ENCODE measurements at places on chromosomes 7 and 10. TPM values are rescaled to one million over a fixed set of nuclear protein-coding genes. Genes with fewer than 3 reads are reported as not detected.

Gene RET
- not detected for total RNA-seq

DNA sequence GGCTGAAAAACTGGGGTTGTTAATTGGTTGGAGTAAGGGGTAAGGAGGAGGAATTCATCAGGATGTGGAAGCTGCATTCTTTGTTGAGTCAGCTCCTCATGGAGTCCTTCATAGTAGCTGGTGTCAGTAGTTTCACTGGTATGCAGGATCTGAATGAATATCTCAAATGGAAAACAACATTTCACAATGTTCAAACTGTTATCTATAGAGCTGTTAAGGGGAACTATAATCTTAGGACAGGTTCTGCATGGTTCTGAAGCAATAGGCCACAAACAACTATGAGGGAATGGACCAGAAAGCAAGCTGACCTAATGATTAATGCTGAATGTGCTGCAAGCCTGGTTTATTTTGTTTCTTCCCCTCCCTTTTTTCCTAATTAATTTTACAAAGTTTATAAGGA, 225.8 kb downstream of the IPMK start:
- DNase-seq = no peak

- no peak for DNase-seq
Observed at GRCh38 chr7:81594767-81595166, 175.1 kb downstream of the HGF start.

Gene PRRT4
- 0.63 TPM for total RNA-seq

- no peak for DNase-seq
Observed at GRCh38 chr10:112304267-112304859, 21.2 kb downstream of the TECTB start.

Gene IFIT1
- total RNA-seq = 5.1 TPM

DNA sequence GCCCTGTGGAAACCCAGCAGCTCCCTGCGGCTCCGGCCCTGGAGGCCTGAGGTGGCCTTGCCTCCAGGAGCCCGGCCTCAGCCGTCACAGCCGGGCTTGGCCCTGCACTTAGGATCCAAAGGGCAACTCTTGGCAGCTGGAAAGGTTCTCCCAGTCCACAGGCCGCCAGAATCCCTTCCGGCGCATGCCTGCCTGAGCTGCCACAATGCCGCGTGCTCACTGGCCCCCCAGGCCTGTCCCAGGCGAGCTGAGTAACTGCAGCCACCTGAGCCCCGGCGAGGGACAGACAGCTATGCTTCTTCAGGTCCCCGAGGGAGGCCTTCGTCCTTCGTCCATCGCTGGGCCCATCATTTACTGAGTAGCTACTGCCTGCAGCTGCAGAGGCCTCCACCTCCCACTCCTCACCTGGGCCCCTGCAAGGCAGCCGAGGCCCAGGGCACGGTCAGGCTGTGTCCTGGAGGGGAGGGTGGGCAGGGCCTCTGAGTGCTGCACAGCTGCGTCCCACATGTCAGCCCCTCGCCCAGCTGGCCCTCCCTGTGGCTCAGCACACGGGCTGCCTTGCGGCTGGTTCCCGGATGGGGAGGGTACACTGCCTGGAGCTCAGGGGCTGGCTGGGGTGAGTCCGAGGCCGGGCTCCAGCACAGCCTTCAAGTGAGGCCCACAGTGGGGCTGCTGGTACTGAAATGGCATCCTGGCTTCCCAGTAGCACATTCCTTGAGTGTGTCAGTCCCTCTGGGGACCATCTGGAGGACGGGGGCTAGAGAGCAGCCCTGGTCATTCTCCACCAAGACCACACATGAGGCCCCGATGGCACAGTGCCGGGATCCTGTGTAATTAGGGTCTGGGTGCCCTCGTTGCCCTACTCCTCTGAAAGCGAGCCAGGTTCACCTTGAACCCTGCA, 172.5 kb downstream of the ELFN1 start:
- DNase-seq = no peak

Gene MALRD1
- not detected for total RNA-seq

- DNase-seq = no peak
Observed at GRCh38 chr7:49151146-49151545, 226.8 kb downstream of the CDC14C start.

Gene BLVRA
- 15.7 TPM for total RNA-seq

GRCh38 chr10:110533149-110533548, 34.3 kb upstream of the SMC3 start:
- DNase-seq = no peak

DNA sequence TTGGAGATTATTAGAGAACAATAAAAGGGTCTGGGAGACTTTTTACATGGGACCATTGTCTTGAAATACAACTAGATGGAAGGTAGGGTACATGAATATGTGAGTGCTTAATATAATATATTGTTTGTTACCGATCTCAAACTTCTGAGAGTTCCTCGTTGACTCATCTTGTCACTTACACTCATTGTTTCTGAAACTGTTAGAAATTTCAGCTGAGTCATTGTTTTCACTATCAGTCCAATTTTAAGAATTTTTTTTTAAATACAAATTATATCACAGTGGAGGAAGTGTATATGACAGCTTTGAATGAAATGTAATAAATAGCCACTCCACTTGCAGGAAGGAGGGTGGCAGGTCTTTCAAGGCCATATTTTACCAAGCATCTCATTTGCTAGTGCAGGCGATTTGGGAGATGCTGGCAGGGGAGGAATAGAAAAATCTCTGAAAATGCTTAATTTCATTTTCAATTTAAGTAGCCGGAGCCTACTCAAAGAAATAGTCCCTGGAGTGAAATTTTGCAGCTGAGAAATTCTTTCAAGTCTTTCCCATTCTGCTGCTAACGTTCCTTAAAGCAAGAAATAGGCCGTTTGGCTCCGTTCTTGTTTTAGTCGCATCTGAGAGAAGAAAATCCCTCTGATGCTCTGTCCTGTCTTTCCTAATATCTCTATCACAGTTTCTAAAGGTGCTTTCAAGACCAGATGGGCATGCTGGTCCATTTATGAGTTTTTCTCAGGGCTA, 1404.2 kb upstream of the CELF2 start:
- no peak for DNase-seq

- no peak for DNase-seq
Observed at GRCh38 chr10:9561821-9562505, 1455.7 kb upstream of the CELF2 start.

Gene FFAR4
- total RNA-seq = not detected

DNA sequence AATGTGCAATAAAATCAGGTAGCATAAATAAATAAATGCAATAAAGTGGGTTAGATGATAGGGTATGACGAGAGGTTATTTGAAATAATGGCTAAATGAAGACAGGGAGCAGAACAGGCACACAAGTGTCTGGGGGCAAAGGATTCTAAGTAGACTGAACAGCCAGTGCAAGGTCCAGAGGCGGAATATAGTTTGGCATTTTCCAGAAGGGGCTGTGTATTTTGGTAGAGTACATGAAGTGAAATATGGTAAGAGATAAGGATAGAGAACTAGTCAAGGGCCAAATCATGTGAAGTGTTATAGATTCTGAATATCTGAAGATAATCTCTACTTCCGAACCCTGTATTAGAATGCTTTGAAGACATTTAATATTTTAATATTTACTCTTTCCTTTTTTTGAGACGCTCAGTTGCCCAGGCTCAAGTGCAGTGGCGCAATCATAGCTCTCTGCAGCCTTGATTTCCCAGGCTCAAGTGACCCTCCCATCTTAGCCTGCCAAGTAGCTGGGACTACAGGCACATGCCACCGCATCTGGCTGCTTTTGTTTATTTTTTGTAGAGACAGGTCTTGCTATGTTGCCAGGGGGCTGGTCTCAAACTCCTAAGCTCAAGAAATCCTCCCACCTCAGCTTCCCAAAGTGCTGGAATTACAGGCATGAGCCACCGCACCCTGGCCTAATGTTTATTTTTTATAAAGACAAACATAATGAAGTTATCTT, 44.4 kb upstream of the CD36 start:
- no peak for DNase-seq

DNA sequence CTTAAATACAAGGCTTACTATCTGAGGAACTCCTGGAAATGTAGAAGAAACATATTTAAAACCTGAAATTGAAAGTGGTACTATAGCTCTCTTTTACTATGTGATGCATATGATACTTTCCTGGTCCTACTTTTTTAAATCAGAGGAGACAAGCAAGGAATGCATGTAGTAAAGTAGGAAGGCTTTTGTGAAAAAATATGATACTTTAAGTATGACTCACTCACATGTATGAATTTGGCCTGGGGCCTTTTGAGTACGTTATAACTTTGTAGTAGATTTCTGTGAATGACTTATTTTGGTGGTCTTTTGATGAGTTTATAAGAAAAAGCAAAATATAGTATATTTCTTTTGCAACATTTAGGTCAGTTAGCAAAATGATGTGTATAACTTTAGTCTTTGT, 53.8 kb downstream of the TAX1BP1 start:
- no peak for DNase-seq

DNA sequence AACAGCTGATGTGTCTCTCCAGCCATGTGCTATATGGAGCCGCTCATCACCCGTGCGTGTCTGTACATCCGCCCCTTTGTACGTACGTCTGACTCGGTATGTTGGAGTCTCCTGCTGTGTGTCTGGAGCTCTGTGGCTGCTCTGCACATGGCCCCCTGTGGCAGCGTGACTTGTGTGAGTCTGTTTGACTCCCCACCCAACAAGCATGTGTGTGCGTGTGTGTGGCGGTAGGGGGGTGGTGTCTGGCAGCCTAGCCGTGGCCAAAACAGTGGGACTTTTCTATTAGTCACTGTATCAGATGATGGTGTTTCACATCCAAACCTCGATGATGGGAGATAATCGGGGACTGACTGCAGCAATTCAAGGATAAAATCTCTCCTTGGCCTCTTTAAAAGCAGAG, 94.1 kb downstream of the COL13A1 start:
- DNase-seq = no peak

Gene AGR3
- not detected for total RNA-seq

Gene HYAL4
- total RNA-seq = 0.14 TPM

Gene LLCFC1
- total RNA-seq = not detected

GRCh38 chr10:48466611-48467240, 138.1 kb downstream of the ARHGAP22 start:
- DNase-seq = no peak

All from CD4-positive, alpha-beta T cell (primary cell).